CD4-positive, alpha-beta T cell treated with Interleukin-4 for 1 hour (primary cell): ENCODE measurements at places on chromosomes 2 and 18.

DNA sequence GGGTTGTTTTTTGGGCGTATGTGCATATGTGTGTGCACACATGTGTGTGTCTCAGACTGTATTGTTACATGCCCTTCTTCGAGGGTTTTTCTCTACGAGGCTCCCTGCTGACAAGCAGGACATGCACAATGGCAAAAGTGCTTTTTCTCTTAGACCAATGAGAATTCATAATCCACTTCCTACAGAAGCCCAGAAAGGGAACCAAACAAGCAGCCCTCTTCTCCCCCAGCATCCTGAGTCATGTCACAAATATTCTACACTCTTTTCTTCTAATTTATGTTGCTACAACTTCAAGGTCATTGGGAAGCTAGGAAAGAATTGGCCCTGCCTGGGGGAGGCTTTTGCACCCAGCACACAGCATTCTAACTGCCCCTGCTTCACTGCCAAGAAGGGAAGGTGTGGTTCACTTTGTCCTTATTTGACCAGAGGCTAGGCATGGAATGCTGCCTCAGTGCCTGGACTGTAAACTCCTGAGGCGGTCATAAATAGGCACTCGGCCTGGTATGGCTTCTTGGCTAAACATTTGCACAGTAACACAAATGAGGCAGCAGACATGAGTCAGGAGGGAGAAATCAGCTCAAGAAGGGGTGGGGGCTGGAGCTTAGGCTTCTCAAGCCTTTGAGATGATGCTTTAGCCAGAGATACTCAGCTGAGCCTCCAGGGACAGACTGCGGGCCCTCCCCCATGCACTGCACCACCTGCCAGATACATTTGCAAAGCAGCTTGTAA, 92.7 kb upstream of the KLF7 start:
- no peak for DNase-seq

GRCh38 chr18:77765468-77765867, 515.8 kb downstream of the GALR1 start:
- DNase-seq, result no peak

GRCh38 chr2:48567671-48568070, 37.7 kb downstream of the STON1 start:
- no peak for DNase-seq

- DNase-seq, result no peak
Observed at GRCh38 chr18:3186678-3187658, 32.8 kb downstream of the MYOM1 start.

- no peak for DNase-seq
Observed at GRCh38 chr2:140063356-140063755, 1283.2 kb upstream of the NXPH2 start.
